Foreskin keratinocyte (primary cell): ENCODE measurements at places on chromosomes 2 and 18. TPM values are rescaled to one million over a fixed set of nuclear protein-coding genes. Genes with fewer than 3 reads are reported as not detected.
A peak's percentile ranks its signal among the peaks of the same experiment; 100 is the strongest.

The CHAC2 gene
- 14.3 TPM in 2 replicates for total RNA-seq

The TOGARAM2 gene
- total RNA-seq, result 0.24 and 0.28 TPM in 2 replicates

The SPATA3 gene
- total RNA-seq, result not detected in 2 replicates

The CRYGC gene
- total RNA-seq, result not detected in 2 replicates

The TXNDC2 gene
- total RNA-seq, result not detected in 2 replicates

The DSC2 gene
- total RNA-seq, result 31.4 and 31.5 TPM in 2 replicates

The FOXI3 gene
- 0.04 TPM in 1 of 2 replicates, not detected in the other for total RNA-seq

The ACADL gene
- total RNA-seq, result 0.18 TPM in 1 of 2 replicates, not detected in the other

The PLEKHM3 gene
- 3.6 and 5.3 TPM in 2 replicates for total RNA-seq

The ZNF514 gene
- total RNA-seq, result 7.1 and 9.6 TPM in 2 replicates

The COL5A2 gene
- 16.8 and 22.7 TPM in 2 replicates for total RNA-seq

GRCh38 chr18:39149211-39149806 is 1583.7 kb upstream of the CELF4 start:
- DNase-seq, result no peak

- DNase-seq, result no peak
These were observed 38.0 kb upstream of the YWHAQ start for GRCh38 chr2:9668687-9669345.

- DNase-seq, result no peak
These were observed 7.6 kb downstream of the ITGA6 start for GRCh38 chr2:172434821-172435605.

- DNase-seq, result peak; percentile 26
These were observed 679.5 kb downstream of the KCNJ3 start for GRCh38 chr2:155377931-155378444.

- DNase-seq, result no peak
These were observed 12.8 kb downstream of the SLC30A3 start for GRCh38 chr2:27249891-27250651.

DNA sequence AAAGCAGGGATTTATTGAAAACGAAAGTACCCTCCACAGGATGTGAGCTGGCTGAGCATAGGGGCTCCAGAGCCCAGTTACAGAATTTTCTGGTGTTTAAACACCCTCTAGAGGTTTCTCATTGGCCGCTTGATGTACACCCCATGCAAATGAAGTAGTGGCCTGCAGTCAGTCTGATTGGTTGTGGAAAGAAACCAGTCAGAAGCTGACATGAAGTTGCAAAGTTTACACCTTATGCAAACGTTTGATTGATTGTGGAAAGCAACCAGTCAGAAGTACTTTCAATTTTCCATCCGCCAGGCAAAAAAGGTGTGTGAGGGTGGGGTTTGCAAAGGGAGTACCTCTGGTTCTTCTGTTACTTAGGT is 62.3 kb downstream of the VWA3B start:
- DNase-seq, result peak; percentile 63

- no peak for DNase-seq
These were observed 130.4 kb downstream of the MEIS1 start for GRCh38 chr2:66565291-66565690.

GRCh38 chr2:64419596-64420165 is 34.3 kb upstream of the LGALSL start:
- DNase-seq, result no peak

GRCh38 chr18:58190842-58191530 is 147.0 kb downstream of the NEDD4L start:
- DNase-seq, result no peak

GRCh38 chr2:226077031-226077430 is 677.5 kb downstream of the NYAP2 start:
- DNase-seq, result no peak

DNA sequence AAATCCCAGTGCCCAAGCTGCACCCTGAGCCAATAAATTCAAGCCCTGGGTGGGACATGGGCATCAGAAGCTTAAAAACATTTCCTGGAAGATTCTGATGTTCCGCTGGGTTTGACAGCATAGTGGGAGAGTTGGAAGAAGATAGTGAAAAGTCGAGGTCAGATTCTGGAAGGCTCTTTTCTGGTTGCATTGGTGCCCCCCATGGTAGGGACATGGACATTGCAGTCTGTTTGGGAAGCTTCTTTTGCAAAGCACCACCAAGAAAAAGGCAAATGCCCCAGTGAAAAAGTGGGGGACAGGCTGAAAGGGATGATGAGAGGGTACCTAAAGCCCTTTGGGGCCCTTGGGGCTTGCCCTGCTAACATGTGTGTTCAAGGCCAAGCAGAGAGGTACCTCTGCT is 21.0 kb downstream of the MERTK start:
- DNase-seq, result no peak

DNA sequence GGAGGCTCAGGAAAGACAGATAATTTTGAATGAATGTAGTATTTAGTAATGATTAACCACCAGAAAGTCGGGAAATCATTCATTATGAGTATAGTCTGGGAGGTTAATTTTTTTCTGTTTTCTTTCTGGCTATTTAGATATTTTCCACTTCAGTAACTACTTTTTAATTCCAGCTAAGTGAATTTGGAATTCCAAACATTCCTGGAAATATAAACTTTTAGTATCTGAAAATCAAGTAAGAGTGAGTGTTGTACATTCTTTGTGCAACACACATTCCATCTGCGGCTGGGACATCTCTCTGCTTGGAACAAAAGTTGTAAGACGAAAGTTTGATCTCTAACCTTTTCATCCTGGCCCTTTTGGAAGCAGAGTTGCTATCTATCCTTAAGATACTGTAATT is 275.7 kb upstream of the SPRED2 start:
- DNase-seq, result no peak

- DNase-seq, result no peak
These were observed 39.6 kb upstream of the STAT4 start for GRCh38 chr2:191190435-191190834.

GRCh38 chr2:106109675-106110424 is 84.3 kb downstream of the UXS1 start:
- DNase-seq, result no peak

GRCh38 chr2:157497638-157498314 is 53.9 kb upstream of the CYTIP start:
- DNase-seq, result no peak

DNA sequence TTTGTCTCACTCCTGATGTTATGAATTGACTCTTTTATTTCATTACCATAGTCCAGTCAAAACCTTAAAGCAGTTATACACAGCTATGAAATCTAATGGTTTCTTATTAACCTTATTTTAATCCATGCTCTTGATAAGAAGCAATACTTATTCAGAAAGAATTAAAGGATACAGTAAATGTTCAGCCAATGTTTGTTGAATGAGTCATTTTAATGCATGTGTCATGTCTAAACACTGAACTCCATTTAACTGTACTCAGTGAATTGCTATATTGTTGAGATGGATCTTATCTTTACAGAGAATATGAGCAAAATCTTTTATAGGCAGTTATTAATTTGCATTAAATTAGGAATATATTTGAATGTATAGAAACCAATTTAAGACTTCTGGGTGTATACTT is 135.1 kb upstream of the TFPI start:
- peak; percentile 46 for DNase-seq
